ENCODE measurements at places on chromosomes 11 and 22.

- DNase-seq: no peak
These were observed 15.2 kb upstream of the CDC42EP1 start for GRCh38 chr22:37544955-37545702.

DNA sequence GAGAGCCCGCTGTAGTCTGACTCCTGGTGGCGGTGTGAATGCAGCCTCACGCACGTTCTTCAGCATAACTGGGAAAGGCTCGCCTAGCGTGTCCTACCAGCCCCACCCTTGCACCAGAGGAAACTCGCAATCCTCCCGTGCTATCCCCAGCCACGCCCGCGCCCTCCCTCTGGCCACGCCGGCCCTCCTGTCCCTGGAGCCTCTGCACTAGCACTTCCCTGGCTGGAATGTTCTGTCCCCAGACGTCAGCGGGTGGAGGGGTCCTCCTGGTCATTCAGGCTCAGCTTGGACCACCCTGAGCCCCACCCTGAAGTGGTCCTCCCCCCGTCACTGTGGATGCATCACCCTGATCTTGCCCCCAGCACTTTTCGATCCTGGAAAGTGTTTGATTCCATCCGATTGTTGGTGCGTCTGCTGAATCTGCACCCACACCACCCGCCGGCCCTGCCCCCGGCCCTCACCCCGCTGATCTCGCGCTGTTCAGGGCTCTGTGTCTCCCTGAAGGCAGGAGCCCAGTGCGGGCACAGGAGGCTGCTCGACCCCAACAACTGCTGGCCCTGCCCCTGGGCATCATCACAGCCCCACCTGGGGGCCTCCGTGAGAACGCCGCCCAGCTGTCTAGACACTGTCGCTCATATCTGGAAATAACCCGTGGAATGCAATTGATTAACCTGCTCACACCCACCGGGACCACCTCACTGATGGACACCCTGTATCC, 437.0 kb downstream of the TBC1D22A start:
- DNase-seq: no peak

DNA sequence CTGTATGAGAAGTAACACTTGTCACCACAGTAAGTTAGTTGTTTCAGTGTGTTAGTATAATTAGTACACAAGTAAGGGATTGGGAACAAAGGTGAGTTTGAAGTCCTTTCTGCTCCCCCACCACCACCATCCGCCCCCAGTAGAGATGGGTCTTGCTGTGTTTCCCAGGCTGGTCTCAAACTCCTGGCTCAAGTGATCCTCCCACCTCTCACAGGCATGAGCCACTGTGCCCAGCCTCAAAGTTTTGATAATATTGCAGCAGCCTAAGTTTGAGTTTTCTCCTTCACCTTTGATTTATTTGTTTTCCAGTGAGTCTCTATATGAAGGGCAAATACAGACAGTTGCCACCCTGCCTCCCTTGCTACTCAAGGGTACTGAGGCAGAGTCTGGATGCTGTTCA, 23.7 kb upstream of the GRK2 start:
- no peak for DNase-seq

DNA sequence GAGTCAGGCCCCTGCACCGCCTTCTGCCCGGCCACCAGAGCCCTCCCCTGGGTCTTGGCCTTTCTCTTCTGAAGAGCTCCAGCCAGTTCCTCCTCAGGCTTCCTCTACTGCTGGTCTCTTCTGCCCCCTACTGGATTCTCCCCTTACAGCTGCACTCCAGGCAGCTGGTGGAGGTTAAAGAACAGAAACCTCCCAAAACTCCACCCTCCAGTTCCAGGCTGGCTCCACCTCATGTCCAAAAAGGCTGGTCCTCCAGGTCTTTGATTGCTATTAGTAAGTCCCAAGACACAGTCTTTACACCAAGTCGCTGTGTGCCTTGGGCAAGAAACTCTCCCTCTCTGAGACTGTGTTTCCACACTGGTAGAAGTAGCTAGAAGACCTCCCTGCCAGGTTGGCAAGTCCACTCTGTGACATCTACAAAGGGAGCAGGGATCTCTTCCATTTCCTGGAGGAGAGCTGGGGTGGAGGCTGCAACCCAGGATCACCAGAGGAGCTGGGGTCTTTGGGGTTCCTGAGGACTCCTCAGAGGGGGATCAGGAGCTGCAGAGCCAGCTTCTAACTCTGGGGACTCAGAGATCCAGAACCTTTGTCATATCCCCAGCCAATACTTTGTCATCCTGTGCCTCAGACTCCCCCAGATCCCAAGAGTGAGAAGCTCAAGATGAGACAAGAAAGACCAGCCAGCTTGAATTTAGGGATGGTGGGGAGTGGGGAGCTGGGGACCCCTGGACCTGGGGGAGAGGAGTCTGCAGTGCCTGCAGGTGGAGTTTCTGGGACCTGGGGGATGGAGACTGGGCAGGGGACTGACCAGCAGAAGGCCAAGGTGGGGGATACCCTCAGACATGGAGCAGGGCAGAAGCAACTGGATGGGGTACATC, 3.4 kb upstream of the IGLL5 start:
- no peak for DNase-seq

DNA sequence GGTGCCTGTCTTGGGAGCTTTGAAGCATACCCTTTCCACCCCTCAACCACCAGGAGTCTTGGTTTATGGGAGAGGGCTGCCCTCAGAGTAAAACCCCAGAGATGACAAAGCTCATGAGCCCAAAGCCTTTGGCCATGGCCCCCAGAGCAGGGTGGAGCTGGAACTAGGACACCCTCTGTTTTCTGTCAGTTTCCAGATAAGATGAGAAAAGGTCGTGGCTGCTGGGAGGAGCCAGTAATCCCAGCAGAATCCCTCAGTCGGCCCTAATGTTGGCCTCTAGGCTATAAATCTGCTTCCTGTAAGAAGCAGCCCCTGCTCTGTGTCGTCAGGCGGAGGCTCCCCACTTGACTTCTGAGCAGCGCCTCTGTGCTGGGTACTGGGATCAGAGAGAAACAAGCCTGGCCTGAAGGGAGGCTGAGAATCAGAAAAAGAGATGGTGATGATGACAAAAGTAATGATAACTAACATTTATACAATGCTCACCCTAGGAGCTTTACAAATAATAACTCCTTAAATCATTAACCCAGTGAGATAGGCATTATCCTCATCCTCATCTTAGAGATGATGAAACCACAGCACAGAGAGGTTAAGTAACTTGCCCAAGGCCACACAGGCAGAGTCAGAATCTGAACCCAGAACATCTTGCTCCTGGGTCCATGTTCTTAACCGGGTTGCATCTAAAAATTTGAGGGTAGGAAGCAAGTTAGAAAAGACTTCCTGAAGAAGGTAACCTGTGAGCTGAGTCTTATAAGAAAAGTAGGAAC, 471.4 kb downstream of the SOX6 start:
- DNase-seq: no peak

- DNase-seq: no peak
These were observed 113.2 kb upstream of the RAG2 start for GRCh38 chr11:36711104-36711825.

Measured in right renal cortex interstitium (tissue), 3 donors.